Ureter (tissue), 1 donor: ENCODE measurements at places on chromosomes 5 and 9. TPM values are rescaled to one million over a fixed set of nuclear protein-coding genes. Genes with fewer than 3 reads are reported as not detected.

DNA sequence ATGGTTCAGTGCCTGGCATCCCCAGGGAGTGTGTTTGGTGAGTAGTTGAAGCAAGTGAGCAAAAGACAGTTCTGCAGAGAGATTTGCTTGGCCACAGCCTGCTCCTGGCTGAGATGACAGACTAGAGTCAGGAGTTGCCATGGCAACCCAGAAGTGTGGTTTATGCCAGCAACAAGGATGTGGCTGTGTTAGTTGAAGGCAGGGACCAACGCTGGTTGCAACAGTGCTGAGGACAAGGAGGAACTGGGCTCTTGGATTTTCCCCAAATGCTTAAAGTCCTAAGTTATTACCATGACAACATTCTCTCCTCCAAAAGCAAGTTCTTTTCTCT is 2.7 kb downstream of the NXNL2 start:
- peak; percentile 72 for DNase-seq

DNA sequence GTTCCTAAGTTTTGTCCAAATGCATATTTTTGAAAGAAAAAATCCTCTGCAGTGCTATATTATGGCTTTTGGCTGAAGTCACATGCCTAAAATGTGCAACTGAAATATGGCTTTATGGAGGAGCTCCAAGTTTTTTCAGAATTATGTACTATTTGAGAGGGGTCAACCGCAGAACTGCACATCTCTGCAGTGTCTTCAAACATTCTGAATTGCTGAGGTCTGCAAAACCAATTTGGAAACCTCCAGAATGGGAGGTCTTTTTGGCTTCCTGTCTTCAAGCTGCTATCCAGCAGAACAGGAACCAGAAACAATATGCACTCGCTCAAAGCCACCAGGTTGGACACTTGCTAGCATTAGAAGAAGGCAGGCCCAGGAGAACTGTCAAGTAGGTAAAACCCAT is 376.0 kb upstream of the PAPPA start:
- no peak for DNase-seq

DNA sequence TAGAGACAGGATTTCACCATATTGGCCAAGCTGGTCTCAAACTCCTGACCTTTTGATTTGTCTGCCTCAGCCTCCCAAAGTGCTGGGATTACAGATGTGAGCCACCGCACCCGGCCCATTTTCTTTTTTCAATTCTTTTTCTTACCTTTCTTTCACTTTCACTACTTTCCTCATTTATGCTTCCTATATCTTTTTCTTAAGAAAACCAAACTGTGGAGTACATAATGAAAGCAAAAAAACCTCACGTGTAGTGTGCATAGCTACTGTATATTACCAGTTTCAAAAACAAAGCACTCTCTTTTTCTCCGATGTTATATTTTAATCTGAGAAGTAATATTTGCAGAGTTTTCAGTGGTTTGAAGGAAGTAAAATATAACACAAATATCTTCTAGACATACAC is 8.0 kb upstream of the CAST start:
- DNase-seq: no peak

- no peak for DNase-seq
Measured at GRCh38 chr5:20500546-20500945, 512.5 kb upstream of the CDH18 start.

DNA sequence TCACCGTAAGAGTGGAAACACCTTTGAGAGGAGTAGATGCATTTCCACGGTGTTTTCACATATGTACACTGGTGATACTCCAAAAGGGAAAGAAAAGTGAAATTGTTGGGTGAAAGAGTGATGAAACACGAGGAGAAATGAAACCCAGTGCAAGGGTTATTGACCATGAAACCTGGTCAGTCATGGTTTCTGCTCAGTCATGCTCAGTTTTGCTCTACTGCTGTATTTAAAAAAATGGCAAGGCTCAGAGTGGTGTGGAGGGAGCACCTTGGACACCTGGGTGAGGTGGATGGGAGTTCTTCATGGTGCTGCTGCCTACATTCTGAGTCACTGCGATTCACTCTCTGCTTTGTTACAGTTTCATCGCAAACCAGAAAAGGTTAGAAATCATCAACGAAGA is 32.3 kb downstream of the NTRK2 start:
- DNase-seq: no peak

- peak; percentile 61 for DNase-seq
Measured at GRCh38 chr9:21031091-21031807, at the start of gene HACD4. Gene HACD4 (minus strand): TSS chr9:21031640. CDS start chr9:21031590, 50 bp downstream.

- DNase-seq: no peak
Measured at GRCh38 chr5:168198359-168198758, 93.1 kb upstream of the WWC1 start.

GRCh38 chr9:136352682-136353081 is 10.9 kb downstream of the DNLZ start:
- DNase-seq: no peak

DNA sequence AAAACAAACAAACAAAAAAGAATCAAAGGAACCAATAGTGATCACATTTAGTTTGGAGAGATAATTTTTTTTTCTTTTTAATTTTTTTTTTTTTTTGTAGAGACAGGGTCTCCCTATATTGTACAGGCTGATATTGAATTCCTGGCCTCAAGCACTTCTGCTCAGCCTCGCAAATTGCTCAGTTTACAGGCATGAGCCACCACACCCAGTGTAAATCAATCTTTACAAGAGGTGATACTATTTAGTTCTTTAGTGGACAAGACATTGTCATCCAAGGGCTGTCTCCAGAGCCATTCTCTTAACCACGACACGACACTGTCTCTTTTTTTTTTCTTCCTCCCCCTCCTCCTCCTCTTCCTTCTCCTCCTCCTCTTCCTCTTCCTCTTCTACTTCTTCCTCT is 29.6 kb downstream of the ERAP2 start:
- DNase-seq: no peak

- no peak for DNase-seq
Measured at GRCh38 chr9:127896395-127897192, 2.8 kb downstream of the ST6GALNAC6 start.

DNA sequence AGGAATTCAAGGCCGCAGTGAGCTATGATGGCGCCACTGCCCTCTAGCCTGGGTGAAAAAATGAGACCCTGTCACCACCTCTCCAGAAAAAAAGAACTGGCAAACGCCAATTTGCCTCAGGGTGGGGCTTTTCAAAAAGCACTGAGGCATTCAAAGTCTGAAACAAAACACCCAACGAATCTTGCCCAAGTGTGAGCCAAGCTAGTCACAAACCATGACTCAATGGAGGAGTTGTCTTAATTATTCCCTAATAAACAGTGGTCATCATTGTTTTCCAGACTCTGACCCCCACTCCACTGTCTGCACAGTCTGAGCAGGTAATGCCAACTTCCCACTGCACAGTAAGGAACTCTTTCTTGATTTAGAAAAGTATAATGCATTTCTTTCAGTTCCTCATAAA is 16.8 kb downstream of the FRMD3 start:
- DNase-seq: no peak

GRCh38 chr5:73702534-73702933 is 76.5 kb downstream of the ARHGEF28 start:
- DNase-seq: no peak

- DNase-seq: no peak
Measured at GRCh38 chr9:127613583-127613954, 1.5 kb downstream of the STXBP1 start.

DNA sequence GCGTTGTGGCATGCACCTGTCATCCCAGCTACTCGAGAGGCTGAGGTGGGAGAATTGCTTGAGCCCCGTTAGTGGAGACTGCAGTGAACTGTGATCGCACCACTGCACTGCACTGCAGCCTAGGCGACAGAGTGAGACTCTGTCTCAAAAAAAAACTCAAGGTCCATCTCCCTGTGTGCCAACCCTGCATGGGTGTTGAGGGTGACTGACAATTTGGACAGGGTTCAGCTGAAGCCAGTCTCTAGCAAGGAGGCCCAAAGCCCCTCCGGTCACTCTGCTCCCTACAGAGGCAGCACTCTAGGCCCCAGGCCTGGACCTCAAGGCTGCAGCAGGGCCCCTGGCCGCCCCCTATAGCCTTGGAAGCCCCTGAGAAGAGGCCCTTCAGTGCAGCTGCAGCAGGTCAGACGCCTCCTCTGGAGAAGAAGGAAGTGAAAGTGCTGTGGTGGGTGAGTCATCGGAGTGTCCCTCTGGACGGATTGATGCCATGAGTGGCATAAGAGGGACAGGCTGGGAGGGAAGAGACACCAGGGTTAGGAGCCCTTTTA is 39.2 kb upstream of the NEK6 start:
- no peak for DNase-seq

GRCh38 chr5:157182143-157182757 is 1.6 kb downstream of the ITK start:
- no peak for DNase-seq

GRCh38 chr5:151159649-151160373 is 2.2 kb upstream of the ANXA6 start:
- no peak for DNase-seq

DNA sequence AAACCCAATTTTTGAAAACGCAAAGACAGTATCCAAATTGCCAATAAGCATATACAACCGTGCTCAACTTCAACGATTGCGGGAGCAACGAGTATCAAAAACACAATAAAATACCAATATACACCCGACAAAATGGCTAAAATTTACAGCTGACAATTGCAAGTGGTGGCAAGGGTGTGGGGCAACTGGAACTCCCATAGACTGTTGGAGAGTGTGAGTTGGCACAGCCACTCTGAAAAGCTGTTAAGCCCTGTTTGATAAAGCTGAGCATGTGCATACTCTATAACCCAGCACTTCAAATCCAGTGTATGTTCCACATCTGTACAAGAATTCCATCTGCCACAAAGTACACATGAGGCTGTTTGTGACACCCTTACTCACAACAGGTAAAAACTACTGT is 20.3 kb upstream of the NKD2 start:
- DNase-seq: no peak

DNA sequence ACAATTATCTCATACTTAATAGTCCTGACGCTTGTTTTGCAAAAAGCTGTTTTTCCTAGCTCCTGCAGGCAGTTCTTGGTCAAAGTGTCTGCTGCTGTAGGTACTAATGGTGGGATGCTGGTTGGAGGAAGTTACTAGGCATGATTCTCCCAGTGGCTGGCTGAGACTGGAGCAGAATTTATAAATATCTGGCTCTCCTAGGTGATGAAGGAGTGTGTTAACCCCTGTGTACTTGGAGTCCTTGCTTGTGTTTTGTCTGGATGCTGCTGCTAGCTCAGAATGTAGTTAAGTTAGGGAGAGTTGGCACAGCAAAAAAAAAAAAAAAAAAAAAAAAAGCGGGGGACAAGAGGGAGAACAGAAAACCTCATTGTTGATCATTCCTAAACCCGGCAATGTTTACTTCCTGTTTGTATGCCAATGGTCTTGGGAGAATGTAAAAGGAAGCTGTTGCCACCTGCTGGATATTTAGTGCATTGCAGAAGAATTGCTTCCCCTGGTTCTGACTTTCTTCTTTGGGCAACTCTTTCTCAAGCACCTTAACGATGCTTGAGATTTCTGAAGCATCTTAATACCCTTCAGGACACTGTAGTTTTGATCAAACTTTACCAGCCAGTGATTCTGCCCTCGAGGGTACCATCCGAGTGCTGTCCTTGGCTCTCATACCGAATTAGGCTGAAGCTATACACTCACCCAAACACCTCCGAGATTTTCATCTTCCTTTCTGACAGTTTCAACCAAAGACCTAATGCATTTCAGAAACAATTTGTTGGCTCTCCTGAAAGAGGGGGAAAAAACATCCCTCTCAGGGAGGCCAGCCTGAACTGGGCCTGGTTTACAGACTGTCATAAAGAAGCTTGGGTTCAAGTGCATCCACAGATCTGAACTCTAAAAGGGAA is 71.7 kb upstream of the WWC1 start:
- peak; percentile 64 for DNase-seq

- DNase-seq: no peak
Measured at GRCh38 chr9:38082446-38083287, 13.6 kb upstream of the SHB start.

DNA sequence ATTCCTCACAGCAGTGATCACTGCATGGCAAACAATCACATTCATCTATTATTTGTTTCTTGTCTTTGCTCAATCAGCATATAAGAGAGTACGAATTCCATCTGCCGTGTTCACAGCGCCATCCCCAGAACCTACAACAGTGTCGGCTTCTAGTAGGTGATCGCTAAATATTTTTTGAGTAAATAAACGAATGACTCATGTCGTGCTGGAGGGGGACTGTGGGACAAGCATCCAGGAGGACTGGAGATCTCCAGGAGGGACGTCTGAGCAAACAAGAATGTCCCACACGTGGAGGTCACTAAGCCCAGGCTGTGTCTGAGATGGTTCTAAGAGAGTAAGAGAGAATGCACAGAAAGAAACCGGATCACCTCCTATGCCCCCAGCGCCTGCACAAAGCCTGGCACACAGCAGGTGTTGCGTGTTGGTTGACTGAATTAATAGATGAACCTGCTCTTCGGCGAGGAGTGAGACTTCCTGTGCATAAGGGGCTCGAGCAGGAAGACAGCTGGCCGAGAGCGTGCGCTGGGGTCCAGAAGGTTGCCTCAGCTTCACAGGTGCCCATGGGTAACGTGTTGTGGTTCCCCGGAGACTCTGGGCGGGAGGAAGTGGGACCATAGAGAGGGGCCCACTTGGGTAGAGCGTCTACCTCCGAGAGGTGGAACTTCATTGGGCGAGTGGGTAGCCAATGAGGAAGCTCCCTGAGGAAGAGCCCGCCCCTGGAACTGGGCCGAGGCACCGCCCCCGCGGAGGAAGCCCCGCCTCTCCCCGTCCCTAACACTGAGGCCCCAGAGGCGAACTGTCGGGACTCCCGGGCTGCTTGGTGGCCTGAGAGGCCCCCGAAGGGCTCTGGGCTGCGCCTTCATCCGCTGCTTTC is 193.0 kb downstream of the MELK start:
- peak; percentile 49 for DNase-seq

DNA sequence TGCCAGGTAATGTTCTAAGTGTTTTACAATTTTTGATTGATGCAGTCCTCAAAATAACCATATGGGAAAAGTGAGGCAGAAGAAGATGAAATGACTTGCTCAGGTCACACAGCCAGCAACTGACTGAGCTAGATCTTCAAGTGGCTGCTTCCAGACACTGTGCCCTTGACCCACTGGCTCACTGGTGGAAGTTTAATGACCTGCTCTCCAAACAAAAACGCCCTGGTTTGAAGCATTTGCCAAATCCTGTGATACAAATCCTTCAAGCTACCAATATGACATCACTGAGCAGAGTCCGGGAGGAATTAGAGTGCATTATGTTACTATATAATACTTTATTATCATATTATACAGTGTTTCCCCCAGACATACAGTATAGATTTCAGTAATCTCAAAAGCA is 459.4 kb downstream of the GADD45G start:
- no peak for DNase-seq

- no peak for DNase-seq
Measured at GRCh38 chr5:77798456-77798855, 22.3 kb upstream of the TBCA start.

GRCh38 chr5:78783434-78784130 is 135.0 kb upstream of the LHFPL2 start:
- no peak for DNase-seq

DNA sequence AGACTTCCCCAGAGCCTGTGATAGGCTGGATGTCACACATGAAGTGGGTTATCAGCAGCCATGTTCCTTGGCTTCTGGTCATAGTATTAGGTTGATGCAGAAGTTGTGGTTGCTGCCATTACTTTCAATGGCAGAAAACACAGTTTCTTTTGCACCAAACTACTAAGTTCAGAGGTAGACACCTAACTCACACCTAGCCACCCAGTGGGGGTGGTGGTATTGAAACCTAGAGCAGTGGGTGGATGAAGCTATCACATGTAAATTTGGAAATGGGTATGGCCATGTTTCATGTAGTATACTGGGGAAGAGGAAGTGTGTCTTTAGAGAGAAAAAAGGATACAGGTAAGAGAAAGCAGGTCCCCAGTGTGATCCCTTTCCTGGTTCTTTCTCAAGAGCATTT is 347.9 kb upstream of the SEMA6A start:
- no peak for DNase-seq

The ANKRD18A gene
- 16.6 TPM for total RNA-seq

The APBA1 gene
- total RNA-seq: 21.1 TPM

The IL13 gene
- total RNA-seq: not detected

The PKD2L2 gene
- not detected for total RNA-seq

The MAT2B gene
- 53.5 TPM for total RNA-seq
